Activated T-helper 1 cell treated with anti-CD3 and anti-CD28 coated beads, Interleukin-2, amount 50 U/mL, for 16 hours (primary cell): ENCODE measurements at places on chromosomes 3 and 15.
A peak's percentile ranks its signal among the peaks of the same experiment; 100 is the strongest.

GRCh38 chr15:33735637-33736247 is 232.6 kb upstream of the CHRM5 start:
- DNase-seq = no peak

GRCh38 chr3:134699721-134700120 is 48.9 kb upstream of the KY start:
- no peak for DNase-seq

- no peak for DNase-seq
Observed at GRCh38 chr15:79601405-79602086, 169.4 kb downstream of the MINAR1 start.

DNA sequence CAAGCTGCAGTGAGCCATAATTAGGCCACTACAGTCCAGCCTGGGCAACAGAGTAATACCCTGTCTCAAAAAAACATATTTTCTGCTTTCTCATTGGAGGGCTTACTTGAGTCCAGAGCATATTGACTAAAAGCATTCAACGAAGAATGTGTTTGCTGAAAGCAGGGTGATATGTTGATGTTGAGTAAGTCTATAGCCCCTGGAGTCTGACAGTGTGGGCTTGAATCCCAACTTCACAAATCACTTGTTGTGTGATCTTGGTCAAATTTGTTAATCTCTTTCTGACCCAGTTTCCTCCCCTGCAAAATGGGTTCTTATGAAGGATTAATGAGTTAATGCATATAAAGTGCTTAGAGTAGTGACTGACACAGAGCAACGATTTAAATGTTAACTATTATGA is 403.9 kb downstream of the MECOM start:
- no peak for DNase-seq

DNA sequence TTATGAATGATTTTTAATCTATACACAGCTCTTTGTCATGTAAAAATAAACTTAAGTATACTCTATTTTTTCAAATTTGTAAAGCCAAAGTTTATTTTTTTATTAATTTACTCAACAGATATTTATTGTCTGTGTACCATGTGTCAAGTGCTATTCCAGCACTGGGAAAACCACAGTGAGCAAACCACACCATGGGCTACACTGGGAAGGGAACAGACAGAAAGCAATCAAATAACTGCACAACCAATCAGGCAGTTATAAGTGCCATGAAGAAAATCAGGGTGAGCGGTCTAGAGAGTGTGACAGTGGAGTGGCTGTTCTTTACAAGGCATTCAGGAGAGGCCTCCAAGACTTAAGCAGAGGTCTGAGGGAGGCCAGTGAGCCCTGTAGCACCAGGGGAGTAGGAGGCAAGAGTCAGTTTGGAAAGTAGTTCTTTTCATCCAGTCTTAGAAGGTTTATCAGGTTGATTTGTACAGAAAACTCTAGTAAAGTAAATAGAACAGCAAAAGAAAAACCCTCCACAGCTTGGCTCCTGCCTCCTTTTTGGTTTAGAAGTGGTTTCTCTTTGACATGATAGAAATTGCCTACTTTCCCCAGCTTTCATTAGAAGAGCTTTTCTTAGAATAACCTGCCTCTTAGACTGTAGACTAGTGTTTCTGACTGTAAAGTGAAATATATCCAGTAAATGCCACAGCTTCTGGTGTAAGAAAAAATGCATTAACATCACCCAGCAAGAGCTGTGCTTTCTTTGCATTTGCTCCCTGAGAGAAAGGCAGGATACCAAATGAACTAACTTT is 13.7 kb downstream of the EIF2AK4 start:
- DNase-seq = no peak

DNA sequence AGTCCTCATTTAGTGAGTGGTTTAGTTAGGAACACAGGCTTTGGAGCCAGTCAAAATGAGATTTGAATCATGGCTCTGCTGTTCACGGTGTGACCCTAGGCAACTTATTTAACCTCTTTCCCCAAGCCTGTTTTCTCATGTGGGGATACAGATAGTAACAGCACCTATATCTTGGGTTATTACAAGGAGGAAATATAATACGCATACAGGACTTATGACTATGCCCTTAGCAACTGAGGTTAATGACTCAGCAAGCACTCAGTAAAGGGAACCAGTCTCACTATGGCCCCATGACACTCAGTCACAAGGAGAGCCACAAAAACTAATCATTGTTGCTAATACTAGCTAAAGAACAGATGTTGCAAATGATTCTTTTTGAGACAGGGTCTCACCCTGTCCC is 45.9 kb downstream of the SUMF1 start:
- DNase-seq = no peak

DNA sequence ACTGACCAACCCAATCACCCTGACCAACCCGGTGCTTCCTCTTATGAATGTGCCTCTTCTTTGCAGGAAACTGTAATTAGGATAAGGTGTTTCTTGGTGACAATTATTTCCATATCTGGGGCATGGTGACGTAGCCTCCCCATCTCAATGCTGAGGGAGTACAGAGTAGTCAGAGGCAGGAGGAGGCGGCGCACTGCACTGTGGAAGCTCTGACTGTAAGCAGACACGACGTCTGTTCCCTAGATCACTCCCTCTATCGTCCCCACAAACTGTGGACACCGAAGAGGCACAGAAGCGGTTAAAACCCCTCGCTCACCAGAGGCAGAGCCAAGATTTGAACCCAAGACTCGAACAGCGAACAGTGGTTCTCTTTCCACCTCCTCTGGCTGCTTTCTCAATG is 231.0 kb upstream of the IGF1R start:
- DNase-seq = no peak

- no peak for DNase-seq
Observed at GRCh38 chr3:152272771-152273242, 4.1 kb downstream of the MBNL1 start.

GRCh38 chr15:81221449-81221848 is 24.8 kb downstream of the IL16 start:
- DNase-seq = no peak

- no peak for DNase-seq
Observed at GRCh38 chr3:188936597-188937107, 235.1 kb upstream of the TPRG1 start.

DNA sequence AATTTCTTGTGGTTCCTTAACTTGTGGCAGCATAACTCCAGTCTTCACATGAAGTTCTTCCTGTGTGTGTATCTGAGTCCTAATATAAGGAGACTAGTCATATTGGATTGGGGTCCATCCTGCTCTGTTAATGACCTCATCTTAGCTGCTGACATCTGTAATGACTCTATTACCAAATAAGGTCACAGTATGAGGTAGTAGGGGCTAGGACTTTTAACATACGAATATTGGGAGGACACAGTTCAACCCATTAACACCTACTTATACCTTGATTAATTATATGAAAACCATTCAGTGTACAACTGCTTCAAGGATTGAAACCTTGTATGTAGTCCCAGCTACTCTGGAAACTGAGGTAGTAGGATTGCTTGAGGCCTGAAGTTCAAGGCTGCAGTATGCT is 43.9 kb downstream of the OIP5 start:
- DNase-seq = no peak

- DNase-seq = no peak
Observed at GRCh38 chr3:27885641-27886040, 163.5 kb upstream of the EOMES start.

DNA sequence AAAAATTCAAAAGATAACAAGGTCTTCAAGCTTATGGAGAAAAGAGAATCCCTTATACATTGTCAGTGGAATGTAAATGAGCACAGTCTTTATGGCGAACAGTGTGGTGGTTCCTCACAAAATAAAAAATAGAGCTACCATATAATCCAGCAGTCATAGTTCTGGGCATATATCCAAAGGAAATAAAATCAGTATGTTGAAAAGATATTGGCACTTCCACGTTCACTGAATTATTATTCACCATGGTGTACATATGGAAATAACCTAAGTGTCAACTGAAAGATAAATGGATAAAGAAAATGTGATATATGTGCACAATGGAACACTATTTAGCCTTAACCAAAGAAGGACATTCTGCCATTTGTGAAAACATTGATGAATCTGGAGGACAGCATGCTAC is 1161.2 kb downstream of the ROBO2 start:
- DNase-seq = no peak

- DNase-seq = no peak
Observed at GRCh38 chr15:98076021-98076816, 115.7 kb downstream of the ARRDC4 start.

- DNase-seq = no peak
Observed at GRCh38 chr15:59169251-59169708, 37.4 kb upstream of the LDHAL6B start.

GRCh38 chr3:87810452-87811016 is 248.3 kb downstream of the CGGBP1 start:
- DNase-seq = no peak

DNA sequence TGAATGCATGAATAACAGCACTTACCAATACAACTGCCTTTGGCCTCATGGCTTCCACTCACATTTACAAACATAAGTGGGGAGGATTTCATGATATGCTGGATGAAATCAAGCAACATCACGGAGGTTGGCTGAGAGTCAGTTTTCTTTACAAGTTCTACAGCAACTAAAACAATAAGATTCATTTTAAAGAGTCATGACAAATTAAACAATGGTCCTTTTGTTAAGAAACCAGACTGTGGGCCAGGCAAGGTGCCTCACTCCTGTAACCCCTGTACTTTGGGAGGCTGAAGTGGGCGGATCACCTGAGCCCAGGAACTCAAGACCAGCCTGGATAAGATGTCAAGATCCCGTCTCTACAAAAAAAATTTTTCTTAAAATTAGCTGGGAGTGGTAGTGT is 12.4 kb downstream of the ATR start:
- DNase-seq = no peak

- DNase-seq = no peak
Observed at GRCh38 chr3:46651084-46651483, 38.8 kb downstream of the FAM240A start.

- no peak for DNase-seq
Observed at GRCh38 chr3:134852132-134852531, 57.1 kb downstream of the EPHB1 start.

- no peak for DNase-seq
Observed at GRCh38 chr3:158794936-158795518, 6.8 kb upstream of the MFSD1 start.

DNA sequence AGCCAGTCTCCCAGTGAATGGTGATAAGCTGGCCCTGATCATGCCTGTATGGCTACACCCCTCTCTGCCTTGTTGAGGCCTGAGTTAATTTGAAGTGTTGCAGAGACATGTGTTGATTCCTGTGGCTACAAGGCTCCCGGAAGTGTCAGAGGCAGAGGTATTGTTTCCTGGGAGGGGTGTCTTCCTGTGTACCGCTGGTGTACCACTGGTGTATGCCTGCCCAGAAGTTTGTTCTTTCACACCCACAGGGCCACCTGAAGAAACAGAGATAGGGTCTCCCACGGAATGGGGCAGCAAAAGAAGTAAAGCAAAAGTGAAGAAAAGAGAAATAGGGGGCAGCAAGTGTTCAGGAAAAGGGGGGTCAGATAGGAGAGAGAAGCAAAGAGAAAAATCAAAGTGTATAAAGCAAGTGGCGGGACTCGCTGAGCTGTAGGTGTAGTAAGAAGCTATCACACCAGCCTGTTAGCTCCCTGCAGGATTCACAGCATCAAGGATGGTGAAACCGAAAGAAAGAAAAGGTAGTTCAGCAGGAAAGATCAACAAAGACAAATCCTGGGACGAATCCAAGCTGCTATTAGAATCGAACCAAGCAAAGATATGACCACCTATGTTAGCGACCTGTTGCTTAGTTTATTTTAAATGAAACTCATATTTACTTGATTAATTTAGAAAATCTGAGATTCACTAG is 36.6 kb upstream of the CD47 start:
- DNase-seq = peak; percentile 27

DNA sequence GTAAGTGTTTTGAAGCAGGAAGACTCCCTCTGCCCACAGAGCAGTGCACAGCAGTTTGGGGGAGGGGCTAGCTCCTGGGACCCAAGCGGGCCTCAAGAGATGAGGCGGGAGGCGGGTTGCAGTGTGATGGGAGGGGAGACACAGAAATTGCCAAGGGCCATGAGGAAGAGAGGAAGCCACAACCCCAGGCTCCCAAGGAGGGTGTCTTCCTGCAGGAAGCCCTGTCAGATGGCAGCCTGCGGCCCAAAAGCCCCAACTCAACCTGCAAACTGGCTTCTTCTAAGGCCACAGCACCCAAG is 7.3 kb upstream of the ISLR2 start:
- no peak for DNase-seq

DNA sequence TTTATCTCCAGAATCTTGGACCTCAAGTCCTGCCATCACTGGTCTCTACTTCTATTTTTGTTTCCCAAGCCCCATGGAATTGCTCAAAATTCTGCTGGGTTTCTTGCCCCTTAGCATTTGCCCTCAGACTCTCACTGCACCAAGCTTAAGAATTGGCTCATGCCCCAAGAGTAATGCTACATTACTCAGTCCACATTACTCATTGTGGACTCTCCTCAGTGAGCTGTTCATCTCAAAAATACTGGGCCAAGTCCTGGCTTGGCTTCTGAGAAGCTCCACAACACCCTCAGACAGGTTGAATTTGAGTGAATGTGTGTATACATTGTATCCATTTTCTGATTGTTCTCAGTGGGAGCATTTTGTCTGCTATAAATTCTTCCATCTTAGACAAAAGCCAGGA is 364.4 kb upstream of the ARHGEF26 start:
- no peak for DNase-seq

DNA sequence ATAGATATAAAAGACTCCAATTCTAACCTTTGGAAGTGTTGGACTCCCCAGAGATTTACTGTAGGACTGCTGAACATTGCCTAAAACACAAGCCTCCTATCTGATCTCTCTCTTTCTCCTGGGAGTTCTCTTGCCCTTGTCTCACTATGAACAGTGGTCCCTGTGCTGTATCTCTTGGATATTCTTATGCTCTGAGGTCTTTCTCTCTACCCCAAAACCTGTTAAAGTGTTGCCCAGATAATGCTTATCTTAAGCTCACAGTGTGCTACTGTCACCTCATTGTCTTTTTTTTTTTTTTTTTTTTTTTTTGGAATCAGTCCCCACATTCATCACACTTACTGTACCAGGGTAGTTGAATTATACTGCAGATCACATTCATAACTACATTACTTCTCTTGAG is 131.0 kb upstream of the CBLB start:
- DNase-seq = no peak

DNA sequence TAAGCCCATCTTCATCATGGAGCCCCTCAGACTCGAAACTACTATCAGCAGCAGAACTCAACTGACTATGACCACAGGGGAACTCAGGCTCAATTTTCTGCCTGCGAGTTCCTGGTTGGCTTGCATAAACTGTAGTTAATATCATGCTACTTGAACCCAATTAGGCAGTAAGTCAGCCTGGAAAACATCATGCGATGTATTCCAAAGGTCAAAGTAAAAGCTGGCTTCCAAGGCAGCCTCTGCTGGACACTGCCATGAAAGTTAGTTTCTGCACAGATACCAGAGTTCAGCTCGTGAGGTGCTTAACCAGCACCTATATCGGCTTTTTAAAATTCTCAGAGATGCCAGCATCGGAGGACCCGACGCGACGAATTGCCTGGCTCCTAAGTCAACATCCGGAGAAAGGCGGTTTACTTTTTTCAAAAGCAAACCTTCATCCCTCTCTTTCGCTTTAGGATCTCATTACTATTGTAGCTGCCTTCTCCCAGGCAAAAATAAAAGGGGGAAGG is 3.8 kb downstream of the ANP32A start:
- DNase-seq = no peak
